ENCODE measurements at places on chromosomes 1 and 21.

GRCh38 chr1:49597436-49597835 lies 426.3 kb downstream of the AGBL4 start:
- DNase-seq = no peak

- no peak for DNase-seq
Measured at GRCh38 chr1:230792691-230793462, 45.7 kb downstream of the CAPN9 start.

DNA sequence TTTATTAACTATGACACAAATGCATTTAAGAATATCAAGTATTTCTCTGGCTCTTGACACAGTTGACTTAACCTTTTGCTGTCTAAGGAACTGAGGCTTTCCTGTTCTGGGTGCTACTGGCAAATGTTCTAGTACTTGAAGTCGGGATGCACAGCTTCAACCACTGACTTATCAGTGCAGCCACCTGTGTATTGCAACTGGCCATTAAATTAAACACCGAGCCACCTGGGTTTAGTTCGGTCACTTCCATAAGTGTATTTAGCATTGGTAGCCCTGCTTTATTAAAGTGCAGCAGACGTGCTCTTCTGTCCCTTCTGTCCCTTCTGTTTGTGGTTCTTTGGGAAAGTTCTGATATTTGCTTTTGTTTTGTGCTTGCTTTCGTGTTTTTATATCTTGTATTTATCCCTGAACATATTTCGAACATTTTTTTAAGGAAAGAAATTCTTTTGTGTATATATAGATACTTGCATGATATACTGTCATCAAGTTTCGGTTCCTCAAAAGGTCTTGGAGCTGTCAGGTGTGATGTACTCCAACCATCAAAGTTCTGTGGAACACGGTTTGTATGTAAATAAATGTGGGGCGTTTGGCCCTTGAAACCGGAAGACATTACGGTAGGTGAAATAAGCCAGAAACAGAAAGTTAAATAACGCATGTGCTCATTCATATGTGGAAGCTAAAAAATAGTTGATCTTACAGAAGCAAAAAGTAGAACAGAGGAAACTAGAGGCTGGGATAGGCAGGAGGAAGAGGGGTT lies 297.9 kb upstream of the GREM2 start:
- no peak for DNase-seq

DNA sequence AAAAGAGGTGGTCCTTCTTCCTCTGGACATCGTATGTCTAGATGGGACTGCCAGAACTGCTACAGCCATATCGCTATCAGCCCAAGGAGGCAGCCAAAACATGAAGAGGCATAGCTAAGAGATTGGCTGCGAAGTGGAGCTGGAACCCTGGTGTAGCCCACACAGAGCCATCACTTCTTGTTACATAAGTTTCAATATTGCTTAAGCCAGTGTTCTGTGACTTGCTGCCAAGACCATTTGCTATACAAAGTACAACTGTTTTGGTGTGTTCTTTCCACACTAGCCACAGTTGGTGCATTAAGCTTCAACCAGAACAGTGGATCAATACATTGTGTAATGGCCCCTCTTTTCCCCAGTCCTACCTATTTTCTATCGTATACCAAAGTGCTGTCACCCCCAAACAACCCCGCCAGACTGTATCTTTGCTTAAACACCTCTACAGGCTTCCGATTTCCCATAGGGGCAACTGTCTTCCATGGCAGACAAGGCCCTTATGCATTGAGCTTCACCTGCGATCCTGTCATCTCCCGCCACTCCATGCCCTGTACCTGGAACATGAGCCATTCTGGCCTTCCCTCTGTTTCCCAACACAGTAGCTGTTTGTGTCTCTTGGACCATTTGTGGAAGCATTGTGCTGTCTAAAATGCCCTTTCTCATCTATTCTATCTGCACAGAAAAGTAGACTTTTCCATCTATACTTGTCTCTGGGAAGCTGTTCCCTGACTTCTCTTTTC lies 241.8 kb downstream of the TTLL7 start:
- no peak for DNase-seq

GRCh38 chr1:204316164-204316563 lies 43.6 kb downstream of the PLEKHA6 start:
- DNase-seq = no peak

- DNase-seq = no peak
Measured at GRCh38 chr1:206947255-206947654, 989 bp upstream of the PIGR start.

DNA sequence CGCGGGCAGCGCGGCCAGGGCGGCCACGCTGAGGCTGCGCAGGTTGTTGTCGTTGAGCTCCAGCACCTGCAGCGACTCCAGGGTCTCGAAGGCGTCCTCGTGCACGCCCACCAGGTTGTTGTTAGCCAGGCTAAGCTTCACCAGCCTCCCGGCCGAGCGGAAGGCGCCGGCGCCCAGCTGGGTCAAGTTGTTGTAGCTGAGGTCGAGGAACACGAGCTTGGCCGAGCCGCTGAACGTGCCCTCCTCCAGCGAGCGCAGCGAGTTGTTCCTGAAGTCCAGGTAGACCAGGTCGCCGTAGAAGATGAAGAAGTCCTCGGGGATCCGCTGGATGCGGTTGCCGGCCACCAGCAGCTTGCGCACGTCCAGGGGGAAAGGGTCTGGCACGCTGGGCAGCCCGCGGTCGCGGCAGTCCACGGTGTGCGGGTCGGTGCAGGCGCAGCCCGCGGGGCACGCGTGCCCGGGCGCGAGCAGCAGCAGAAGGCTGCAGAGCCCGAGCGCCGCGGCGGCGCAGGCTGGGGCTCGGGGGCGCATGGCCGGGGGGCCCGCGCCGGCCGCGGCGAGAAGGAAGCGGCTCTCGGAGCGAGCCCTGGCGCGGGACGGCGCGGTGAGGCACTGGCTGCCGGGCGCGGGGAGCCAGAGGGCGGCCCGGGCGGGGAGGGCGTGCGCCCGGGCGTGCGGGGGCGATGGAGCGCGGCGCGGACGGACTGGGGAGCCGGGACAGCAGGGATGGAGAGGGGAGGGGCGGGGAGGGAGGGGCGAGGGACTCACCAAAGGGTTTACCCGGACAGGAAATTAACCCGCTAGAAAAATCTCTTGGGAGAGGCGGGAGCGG lies 524 bp downstream of the LRRC38 start:
- DNase-seq = no peak

DNA sequence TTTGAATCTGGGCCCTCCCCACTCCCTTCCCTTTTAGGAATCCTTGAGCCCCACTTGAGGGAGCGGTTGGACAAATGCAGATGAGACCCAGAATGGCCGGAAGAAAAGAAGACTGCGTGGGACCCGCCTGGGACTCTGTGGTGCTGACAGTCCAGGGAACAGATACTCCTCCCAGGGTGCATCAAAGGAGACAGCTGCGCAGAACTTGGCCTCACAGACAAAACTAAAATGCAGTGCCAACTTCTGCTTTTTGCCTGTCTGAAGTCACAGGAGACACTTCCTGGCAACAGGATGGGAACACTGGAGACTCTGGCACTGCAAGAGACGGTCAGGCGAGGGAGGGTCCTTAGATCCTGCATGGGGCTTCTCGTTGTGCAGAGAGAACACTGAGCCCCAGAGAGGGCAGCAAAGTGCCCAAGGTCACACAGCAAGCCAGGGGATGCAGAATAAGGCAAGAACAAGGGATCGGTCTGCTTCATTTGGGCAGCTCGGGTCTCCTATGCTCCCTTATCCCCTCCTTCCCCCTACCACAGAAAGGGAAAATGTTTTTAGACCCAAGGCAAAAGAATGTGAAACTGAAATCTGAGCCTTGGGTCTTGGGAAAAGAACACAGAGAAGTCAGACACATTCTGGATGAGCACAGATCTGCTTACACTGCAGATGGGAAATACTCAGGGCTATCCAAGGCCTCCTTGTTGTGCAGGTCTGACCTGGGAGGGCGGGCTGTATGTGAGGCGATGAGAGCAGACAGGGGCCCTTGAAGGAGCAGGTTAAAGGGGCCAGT lies 182.4 kb downstream of the TRABD2B start:
- DNase-seq = no peak
